ENCODE measurements at places on chromosomes 4 and X.
A peak's percentile ranks its signal among the peaks of the same experiment; 100 is the strongest.

- DNase-seq = no peak
Measured at GRCh38 chr4:62293551-62293950, 1093.4 kb downstream of the ADGRL3 start.

DNA sequence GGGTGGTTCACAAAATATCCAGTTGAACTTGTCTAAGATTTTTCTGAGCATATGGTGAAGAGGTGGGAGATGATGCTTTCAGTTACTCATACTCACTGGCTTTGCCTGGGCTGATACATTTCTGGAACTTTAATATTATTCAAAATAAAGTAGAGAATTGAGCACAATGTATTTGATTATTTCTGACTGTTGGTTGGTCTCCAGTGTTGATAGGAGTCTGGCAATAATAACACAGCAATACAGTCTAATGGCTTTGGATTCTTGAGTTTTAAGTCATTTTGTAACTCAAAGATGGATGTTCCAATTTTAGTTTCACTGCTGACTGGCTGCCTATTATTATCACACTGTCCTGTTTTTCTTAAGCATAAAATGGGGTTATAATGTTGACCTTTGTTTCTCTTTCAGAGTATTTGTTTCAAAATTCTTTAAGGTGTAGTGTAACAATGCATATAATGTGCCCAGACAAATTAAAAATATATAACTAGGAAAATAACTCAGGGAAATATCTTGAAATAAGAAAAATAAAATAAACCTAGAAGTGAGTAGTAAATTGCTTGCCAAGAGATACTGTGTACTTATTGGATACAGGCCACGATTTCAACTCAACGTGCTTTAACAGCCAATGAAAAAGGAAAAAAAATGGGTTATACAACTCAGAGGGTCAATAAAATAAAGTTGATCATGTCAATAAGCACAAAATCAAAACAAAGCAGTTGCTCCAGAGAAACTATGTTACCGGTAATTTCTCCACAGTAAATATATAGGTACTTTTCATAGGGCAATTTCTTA lies 99.0 kb downstream of the ARSJ start:
- DNase-seq = no peak

- no peak for DNase-seq
Measured at GRCh38 chrX:1466232-1466661, 13.5 kb upstream of the ASMTL start.

DNA sequence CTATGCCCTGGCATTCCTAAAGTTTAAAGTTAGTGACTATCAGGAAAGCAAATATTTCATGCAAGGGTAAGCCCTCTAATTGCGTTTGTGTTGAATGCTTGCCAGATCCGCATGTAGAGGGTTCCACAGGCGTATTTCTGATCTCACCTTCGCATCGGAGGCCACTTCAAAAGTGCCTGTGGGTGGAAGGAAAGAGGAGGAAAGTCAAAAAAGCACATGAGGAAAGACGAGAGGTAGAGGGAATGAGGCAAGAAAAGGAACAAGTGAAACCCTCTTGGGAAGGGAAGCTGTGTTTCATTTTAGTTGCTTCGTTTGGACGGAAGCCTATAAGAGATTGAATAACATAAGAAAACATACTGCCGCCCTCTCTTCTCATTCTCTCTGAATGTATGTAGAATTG lies 628.8 kb downstream of the SPRY1 start:
- no peak for DNase-seq

DNA sequence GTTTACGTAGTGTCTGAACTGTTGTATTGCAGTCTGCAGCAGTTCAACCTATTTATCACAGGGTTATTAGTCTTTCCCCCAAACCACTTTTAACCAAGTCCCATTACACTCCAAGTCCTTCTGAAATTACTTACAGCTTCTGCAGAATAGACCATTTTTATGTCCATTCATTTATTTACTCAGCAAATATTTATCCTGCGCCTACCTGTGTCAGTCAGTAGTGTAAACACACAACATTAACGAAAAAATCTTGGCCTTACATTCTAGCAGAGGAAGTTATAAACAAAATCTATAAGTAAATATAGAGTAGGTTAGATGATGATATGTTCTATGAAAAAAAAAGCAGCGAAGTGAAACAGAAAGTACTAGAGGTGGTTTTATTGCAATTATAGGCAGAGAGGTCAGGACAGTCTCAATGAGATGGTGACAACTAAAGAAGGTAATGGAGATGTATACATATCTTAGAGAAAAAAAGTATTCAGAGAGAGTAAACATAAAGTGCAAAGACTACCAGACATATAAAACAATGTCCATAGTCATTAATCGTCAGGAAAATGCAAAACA lies 534.7 kb downstream of the KCNIP4 start:
- DNase-seq = no peak

- no peak for DNase-seq
Measured at GRCh38 chrX:131739823-131740222, 195.9 kb downstream of the OR13H1 start.

- DNase-seq = peak; percentile 3
Measured at GRCh38 chr4:130747842-130748241, 1651.9 kb downstream of the C4orf33 start.

- no peak for DNase-seq
Measured at GRCh38 chr4:36494747-36495146, 213.3 kb downstream of the DTHD1 start.

GRCh38 chr4:101960431-101960830 lies 169.9 kb downstream of the BANK1 start:
- DNase-seq = no peak

DNA sequence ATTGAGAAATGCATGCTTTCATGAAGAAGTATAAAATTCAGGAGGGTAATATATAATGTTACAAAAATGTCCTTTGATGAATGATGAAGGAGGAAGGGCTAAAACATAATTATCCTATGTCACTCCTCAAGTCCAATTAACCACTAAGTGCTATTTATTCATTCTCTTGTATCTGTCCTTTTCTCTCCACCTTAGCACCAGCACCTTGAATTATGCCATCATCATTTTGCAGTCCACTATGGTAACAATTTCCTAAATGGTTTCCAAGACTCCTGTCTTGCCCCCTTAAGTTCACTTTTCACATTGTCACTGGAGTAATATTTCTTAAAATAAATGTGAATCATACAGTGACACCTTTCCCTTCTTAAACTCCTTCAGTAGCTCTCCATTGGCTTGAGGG lies 756.3 kb downstream of the STPG2 start:
- DNase-seq = no peak

- no peak for DNase-seq
Measured at GRCh38 chr4:35912174-35912573, 332.1 kb downstream of the ARAP2 start.

GRCh38 chr4:56880572-56880971 lies 27.1 kb upstream of the REST start:
- no peak for DNase-seq

DNA sequence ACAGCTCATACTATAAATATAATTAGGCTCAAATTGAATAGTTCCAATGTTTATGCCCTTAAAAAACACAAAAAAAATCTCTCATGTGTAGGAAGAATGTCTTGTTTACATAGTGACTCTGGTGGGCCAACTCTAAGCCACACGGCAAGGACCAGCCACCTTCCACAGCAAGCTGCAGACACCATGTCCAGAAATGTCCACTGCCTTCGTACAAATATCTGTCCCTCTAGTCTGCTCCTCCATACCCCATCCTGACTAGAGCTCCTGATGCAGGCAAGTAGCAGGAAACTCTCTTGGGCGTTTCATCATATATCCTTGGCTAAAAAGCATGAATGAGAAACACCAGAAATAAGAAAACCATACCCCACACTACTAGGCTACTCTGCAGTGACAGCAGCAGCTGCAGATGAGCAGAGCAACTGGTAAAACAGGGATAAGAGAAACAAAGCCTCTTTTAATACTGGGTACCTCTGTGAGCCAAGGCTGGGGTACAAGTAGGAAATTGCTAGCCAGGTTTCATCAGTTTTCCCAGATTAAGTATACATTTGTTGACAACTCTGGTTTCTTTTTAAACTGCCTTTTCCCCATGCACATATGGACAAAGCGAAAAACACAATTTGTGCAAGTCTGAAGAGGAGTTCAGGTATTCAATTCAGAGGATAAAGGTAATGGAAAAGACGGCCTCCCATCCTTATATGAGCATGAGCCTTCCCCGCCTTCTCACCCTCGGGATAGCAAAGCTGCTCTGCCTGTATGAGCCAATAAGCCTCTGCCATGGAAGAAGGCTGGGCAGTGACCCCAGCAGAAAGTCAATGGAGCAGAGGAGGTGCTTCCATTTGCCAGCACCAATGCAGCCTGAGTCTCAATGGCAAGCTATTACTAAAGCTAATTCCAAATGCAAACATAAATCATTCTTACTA lies 245.4 kb downstream of the DCLK2 start:
- DNase-seq = no peak

DNA sequence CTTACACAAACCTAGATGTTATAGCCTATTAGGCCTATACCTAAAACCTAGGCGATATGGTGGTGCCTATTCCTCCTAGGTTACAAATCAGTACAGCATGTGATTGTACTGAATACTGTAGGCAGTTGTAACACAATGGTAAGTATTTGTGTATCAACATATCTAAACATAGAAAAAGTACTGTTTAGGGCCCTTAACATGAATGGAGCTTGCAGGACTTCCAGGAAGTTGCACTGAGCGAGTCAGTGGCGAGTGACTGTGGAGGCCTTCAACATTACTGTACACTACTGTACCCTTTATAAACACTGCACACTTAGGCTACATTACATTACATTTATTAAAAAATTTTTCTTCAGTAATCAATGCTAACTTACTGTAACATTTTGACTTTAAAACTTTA lies 37.8 kb downstream of the WWC2 start:
- DNase-seq = peak; percentile 47

DNA sequence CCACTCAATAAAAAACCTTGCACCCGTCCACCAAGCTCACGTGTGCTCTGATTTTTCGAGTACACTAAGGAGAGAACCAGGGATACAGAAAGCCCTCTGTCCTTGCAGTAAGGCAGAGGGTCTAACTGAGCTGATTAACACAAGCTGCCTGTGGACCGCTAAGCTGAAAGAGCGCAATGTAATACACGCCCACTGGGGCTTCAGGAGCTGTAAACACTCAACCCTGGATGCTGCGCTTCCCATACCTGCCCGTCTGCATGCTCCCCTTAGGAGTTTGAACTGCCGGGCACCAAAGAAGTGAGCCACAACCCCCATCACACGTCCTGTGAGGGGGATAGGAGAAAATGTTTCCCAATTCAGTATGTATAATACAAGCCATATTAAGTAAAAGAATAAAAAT lies 664.8 kb downstream of the PCDH18 start:
- no peak for DNase-seq

DNA sequence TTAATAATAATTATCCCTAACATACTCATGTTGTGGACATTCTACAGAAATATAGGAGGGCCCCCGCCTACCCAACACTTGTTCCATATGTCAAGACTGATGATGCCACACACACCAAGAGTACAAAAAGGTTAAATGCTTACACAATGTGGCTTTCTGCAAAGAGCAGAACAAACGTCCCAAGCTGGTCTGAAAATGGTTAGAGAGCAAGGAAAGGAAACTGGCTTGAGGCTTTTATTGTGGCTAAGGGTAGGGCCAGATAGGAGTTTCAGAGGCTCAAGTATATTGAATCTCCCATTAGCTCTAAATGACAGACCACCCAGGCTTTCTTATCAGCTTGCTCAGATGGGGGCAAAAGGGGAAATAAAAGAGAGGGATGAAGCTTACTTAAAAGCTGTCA lies 134.1 kb upstream of the C1QTNF7 start:
- DNase-seq = no peak

GRCh38 chrX:84340968-84341367 lies 153.0 kb upstream of the RPS6KA6 start:
- DNase-seq = peak; percentile 18

- DNase-seq = no peak
Measured at GRCh38 chr4:661881-662761, 12.0 kb downstream of the ATP5ME start.

GRCh38 chr4:47711646-47712045 lies 126.2 kb downstream of the CORIN start:
- DNase-seq = no peak

DNA sequence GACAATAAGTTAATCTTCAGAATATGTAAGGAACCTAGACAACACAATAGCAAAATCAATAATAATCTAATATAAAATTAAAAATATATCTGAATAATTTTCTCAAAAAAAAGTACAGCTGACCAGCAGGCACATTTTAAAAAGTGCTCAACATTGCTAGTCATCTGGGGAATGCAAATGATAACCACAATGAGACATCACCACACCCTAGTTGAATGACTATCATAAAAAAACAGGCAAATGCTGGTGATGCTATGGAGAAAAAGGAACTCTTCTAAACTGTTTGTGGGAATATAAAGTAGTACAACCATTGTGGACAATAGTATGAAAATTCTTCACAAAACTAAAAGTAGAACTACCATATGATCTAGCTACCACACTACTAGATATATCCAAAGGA lies 956.9 kb upstream of the NDST4 start:
- DNase-seq = no peak

- DNase-seq = peak; percentile 82
Measured at GRCh38 chr4:72418458-72418857, 150.6 kb downstream of the ADAMTS3 start.

GRCh38 chr4:39591290-39591689 lies 47.4 kb downstream of the SMIM14 start:
- DNase-seq = no peak

DNA sequence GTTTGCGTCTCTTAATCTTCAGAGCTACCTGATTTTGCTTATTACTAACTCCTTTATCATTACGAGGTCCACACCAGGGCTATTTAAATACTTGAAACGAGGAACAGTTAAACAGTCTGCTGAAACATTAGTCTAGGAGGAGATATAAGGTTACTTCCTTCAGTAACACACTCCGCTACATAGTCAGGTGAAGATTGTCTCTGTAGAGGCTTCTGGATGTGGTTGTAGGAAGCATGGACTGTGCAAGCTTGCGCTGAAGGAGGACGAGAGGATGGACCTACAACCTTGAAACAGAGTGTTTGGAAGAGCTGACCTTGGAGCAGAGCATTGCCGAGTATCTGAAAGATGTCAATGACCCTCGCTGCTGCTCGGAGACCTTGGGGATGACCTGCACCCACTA lies at the start of gene CLRN2:
CLRN2 (plus strand) TSS at position 301 of the 400 bp plus-strand sequence. CDS start 102 bp downstream, outside the sequence.
- DNase-seq = no peak

GRCh38 chrX:154732421-154733065 lies 18.3 kb downstream of the GAB3 start:
- peak; percentile 73 for DNase-seq

- peak; percentile 31 for DNase-seq
Measured at GRCh38 chrX:68710870-68711576, 63.6 kb downstream of the STARD8 start.

GRCh38 chrX:8822002-8822401 lies 20.8 kb upstream of the FAM9A start:
- no peak for DNase-seq

- no peak for DNase-seq
Measured at GRCh38 chrX:131746491-131746968, 202.7 kb downstream of the OR13H1 start.

- DNase-seq = peak; percentile 34
Measured at GRCh38 chrX:74613370-74614092, 893 bp downstream of the RLIM start.

GRCh38 chrX:112738347-112739033 lies 58.8 kb upstream of the LHFPL1 start:
- no peak for DNase-seq
